WTC11 (cell line): ENCODE measurements at places on chromosomes 16 and 17. TPM values are rescaled to one million over a fixed set of nuclear protein-coding genes. Genes with fewer than 3 reads are reported as not detected.
A peak's percentile ranks its signal among the peaks of the same experiment; 100 is the strongest.

DNA sequence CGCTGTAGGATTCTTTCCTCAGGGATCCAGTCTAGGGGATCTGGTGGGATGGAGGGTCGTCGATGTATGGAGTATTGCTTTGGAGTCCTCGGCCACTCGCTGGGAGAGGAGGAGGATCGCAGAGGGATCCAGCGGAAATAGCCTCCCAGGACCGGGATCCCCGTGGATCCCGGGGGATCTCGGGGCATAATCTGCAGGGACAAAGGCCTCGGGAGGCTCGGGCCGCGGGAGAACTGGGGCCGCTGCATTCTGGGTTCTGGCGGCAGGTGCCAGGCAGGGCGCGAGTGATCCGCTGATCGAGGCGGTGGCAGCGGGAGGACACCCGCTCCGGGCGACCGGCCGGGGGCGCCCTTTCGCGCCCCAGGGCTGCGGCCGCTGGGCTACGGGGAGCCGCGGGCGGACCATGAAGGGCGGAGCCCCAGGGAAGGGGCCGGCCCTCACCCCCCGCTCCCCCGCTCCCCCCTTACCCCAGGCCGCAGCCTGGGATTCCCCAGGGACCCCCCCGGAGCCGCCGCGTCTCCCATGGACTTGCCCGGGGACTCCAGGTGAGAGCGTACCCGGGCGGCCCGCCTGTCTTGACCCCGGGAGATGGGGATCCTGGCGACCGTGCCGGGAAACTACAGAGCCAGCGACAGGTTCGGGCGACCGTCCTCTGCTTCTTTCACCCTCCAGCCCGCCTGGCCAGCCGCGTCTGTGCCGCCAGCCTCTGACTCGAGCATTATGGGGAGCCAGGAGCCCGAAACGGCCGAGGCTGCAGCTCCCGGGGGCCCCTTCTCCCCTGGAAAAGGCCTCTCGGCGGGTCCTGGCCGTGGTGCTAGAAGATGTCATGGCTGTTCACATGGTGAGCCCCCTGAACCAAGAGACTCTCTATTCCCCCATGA, 604 bp downstream of the PRR14 start:
- DNase-seq = peak; percentile 66

DNA sequence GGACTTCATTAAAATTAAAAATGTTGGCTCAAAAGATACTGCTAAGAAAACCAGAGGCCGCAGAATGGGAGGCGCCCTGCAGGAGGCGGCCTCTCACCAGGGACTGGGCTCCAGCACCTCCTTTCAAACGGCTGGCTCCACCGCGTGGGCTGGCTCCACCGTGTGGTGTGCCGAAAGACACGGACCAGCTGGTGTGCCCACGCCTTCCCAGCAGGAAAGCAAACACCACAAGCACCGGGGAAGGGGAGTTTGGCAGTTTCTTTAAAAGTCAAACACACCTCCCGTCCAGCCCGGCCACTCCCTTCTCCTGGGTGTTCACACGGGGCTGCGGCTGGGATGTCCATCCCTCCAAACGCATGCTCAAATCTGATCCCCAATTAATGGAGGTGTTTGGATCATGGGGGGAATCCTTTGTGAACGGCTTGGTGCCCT, 13.9 kb downstream of the HAGH start:
- peak; percentile 70 for DNase-seq

DNA sequence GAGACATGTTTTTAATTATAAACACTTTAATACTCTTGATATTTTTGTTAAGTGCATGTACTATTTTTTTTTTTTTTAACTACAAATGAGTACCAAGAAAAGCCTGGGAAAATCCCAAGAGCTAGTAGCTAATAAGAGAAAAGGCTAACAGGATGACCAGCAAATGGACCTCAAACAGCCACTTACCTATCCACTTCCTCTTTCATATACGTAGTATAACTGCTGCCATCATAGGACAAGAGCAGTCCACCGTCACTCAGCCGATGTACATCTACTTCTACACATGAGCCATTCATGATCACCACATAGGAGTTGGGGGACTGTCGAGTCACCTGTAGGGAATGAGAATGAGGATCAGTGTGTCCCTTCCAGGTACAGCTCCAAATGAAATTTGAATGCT, 128.0 kb upstream of the C17orf78 start:
- no peak for DNase-seq

- DNase-seq = no peak
Observed at GRCh38 chr17:39123627-39124026, 27.8 kb downstream of the PLXDC1 start.

DNA sequence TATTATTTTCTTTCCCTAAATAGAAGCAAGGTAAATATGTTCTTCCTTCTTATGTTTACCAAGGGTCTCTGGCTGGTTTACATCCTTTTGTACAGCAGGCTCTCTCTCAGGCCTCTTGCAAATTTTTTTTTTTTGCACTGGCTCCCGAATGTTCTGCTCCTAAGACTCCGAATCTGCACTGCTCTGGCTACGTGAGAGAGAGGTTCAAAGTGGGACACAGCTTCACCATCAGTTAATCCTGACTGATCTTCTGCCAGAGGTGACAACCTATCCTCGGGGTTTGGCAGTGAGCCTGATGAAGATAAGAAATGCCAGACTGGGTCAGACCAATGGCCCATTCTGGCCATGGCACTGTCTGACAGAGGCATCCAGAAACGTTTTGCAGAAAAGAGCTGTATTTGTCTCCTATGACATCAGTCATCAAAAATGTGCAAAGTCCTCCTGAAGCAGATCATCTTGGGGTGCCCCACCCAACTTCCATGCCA, 136.9 kb downstream of the GRIN2A start:
- DNase-seq = no peak

DNA sequence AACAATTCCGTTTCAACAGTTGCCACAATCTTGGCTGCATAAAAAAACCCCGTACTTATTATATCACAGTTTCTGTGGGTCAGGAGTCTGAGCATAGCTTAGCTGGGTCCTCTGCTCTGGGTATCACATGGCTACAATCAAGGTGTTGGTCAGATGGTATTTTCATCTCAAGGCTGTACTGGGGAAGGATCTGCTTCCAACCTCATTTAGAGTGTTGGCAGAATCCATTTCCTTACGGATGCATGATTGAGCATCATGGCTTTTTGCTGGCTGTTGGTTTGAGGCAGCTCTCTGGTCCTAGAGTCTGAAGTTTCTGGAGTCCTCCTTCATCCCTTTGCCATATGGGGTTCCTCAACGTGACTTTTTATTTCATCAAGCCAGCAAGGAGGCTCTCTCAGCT, 177.0 kb downstream of the HAPSTR1 start:
- DNase-seq = no peak

GRCh38 chr17:72853440-72854415, 238.8 kb downstream of the SLC39A11 start:
- no peak for DNase-seq

DNA sequence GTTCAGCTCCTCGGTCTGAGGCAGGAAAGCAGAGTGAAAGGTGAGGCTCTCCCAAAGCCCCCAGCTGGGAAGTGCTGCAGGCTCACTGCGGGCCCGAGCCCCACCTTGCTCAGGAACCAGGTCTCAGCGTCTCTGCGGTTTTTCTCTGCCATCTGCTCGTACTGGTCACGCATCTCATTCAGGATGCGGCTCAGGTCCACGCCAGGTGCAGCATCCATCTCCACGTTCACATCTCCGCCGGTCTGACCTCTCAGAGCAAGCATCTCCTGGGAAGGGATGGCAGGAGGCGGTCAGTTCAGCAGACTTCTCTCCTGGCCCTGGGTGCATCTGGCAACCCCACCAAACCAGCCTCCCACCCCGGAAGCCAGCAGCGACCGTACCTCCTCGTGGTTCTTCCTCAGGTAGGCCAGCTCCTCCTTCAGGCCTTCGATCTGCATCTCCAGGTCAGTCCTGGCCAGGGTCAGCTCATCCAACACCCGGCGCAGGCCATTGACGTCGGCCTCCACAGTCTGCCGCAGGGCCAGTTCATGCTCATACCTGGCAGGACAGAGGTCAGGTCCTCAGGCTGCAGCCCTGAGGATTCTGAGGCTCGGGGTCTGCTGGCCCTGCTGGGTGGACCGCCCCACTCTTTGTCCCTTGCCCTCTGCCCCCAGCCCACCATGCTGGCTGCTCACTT, 1.5 kb downstream of the KRT16 start:
- DNase-seq = no peak

GRCh38 chr17:76200354-76200753, 39.9 kb downstream of the RNF157 start:
- DNase-seq = no peak

DNA sequence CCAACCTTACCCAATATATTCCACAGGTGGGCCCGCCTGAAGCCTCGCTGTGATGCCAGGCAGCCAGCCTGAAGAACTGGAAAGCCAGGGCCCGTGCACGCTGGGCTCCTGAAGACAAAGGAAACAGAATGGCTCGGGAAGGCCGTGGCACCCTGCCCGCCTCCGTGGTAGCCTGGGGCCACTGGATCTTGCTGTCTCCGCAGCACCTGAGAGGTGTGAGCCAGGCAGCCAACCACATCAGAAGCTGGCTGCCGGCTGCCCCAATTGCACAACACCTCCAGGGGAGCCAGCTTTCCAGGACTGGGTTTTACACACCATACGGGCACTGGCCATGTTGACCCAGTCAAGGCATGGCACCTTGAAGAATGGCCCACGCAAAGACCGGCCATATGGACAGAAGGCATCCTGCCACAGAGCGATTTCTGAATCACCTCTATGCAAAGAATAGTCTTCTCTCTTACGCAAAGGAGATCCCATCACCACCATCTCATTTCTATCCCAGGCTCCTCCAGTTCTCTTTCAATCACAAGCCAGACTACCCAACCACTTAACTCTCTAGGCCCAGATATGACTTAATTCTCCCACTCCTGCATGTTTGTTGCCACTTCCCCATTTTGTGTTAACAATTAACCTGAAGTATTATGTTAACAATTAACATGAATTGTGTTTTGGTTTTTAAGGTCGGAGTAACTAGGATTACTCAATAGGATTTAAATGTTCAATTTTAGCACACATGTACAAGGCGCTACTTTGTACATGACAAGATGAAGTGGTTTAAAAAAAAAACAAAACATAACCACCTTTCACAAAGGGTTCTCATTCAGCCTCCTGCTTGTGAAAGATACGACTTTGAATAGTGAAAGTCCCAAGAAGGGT, 32.1 kb downstream of the ZFHX3 start:
- DNase-seq = no peak

- no peak for DNase-seq
Observed at GRCh38 chr17:4973256-4974114, 5.9 kb upstream of the SPAG7 start.

DNA sequence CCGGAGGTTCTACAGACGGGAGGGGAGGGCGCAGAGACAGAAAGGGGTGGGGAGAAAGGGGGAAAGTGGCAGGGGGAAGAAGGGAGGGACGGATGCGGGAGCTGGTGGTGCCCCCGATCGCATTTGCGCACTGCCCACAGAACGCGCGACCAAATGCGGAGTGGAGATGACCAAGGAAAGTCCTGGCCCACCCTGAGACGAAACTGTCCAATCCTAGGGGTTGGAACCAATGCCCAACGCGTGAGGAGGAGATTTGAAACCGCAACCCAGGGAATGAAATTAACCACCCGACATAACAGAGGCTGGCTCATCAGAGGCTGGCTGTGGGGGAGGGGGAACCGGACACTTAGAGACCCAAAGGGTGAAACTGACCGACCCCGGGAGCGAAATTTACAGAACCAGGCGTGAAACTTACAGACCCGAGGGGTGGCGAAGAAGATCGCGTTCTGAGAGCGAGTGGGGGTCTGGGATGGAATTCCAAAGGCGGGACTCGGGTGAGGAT, 1.4 kb downstream of the HES7 start:
- peak; percentile 77 for DNase-seq

- DNase-seq = no peak
Observed at GRCh38 chr17:44122816-44123355, 555 bp downstream of the HDAC5 start.

DNA sequence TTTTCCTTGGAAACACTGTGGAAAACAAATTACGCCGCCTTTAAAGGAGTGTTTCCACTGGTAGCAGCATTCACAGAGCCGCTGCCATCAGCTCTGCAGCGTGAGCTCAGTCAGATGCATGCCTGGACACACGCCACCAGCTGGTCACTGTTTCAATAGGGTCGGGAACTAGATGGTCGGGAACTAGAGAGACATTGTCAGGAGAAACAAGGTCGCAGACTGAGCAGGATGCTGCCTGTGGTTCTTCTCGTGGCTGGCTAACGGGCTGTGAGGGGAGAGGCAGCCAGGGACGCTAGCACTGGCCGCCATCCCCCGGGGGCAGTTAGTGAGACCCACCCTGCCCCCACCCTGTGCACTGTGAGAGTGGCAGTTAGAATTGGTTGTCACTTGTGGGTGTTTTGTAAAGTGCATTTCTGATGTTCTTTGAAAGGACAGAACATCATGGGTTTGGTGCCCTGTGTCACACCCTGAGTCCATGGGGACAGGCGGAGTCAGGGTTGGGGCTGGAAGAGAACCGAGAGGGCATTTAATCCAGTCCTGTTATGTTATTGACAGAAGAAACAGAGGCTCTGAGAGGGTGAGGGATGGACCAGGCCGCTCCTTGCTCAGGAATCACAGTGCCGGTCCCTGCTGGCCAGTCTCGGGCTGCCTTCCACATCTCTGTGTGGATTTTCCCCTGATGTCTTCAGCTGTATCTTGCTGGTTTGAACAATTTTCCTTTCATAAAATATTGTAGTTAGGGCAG, 86.3 kb downstream of the SPECC1 start:
- peak; percentile 54 for DNase-seq

- DNase-seq = no peak
Observed at GRCh38 chr17:6061290-6061689, 8.9 kb upstream of the WSCD1 start.

DNA sequence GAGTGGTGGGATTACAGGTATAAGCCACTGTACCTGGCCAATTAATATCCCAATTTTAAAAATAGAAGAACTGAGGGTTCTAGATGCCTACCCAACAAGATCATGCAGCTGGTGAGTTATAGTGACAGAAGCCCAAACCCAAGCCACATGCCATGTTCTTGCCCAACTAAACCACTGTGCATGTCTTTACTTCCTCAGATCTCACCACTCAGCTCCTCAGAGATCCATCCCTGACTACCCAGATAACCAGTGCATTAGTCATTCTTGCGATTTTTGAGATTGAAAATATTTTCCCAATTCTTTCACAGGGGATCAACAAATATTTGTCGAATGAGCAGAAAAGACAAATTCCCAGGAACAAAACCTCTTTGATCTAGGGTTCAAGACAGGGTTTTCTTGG, 303.1 kb downstream of the CBLN1 start:
- no peak for DNase-seq

The CDH1 gene
- total RNA-seq = 265 to 281 TPM (median 278 TPM) in 3 replicates

The AANAT gene
- 0.17 to 0.57 TPM in 2 of 3 replicates, not detected in the other for total RNA-seq

The KCNH6 gene
- total RNA-seq = 2.1 to 2.4 TPM (median 2.3 TPM) in 3 replicates

The OR4D1 gene
- 0.17 to 0.41 TPM (median 0.39 TPM) in 3 replicates for total RNA-seq

The CCL3 gene
- 0.44 to 0.72 TPM (median 0.55 TPM) in 3 replicates for total RNA-seq

The ALOXE3 gene
- 0.48 to 0.81 TPM (median 0.62 TPM) in 3 replicates for total RNA-seq

The CRHR1 gene
- total RNA-seq = 0.92 to 1.6 TPM (median 1.5 TPM) in 3 replicates

The IQCK gene
- total RNA-seq = 5.2 to 6.0 TPM (median 5.8 TPM) in 3 replicates

The NOD2 gene
- 0.11 to 0.60 TPM (median 0.34 TPM) in 3 replicates for total RNA-seq

The ST6GALNAC1 gene
- total RNA-seq = 0.13 to 0.37 TPM (median 0.16 TPM) in 3 replicates

The PPP1R27 gene
- not detected in 3 replicates for total RNA-seq

The DNAI2 gene
- total RNA-seq = 0.21 to 0.26 TPM (median 0.23 TPM) in 3 replicates
